ENCODE measurements at places on chromosomes 5 and 9.

- no peak for DNase-seq
Measured at GRCh38 chr9:96031916-96032534, 156.5 kb downstream of the ERCC6L2 start.

DNA sequence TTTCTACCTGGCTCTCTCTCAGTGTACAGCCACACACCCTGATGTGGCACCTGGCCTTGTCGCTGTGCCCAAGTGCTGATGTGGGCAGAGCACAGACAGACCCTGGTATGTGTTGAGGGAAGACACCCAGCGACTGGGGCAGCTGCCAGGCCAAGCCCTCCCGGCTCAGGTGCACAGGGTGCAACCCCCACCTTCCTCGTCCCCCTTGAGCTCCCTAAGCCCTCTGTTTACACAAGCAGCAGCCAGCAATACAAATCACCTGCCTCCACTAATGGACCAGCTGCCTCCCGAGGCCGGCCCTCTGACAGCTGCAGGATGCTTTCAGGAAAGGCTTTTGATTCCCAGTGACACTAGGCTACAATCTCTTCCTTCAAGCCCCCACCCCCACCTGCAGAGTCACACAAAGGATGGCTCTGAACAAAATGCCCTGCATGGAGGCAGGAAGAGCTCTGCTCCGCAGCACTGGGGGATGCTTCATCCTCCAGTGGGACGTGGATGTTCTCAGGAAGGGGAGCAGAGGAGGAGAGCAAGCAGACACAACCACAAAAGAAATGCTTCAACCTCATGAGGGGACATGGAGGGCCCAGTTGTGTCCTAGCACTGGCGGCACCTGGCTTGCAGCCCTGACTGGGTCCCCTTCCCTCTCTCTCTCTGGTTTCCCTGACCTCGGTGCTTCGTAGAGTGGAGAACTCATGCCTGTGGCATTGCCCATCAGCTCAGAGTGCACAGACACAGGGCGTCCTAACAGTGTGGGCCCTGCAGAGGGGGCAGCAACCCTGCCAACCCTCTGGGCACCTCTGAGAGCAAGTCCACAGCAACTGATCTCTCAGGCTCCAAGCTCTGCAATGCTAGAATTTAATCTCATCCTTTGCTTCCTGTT, 140.8 kb downstream of the BARX1 start:
- no peak for DNase-seq

- DNase-seq: no peak
Measured at GRCh38 chr5:173637340-173637739, 20.9 kb upstream of the BOD1 start.

GRCh38 chr5:78050888-78051287, 243.6 kb downstream of the AP3B1 start:
- peak; percentile 77 for DNase-seq

GRCh38 chr9:89780959-89781358, 176.1 kb downstream of the GADD45G start:
- no peak for DNase-seq

GRCh38 chr5:11268891-11269290, 507.9 kb upstream of the DAP start:
- DNase-seq: no peak

GRCh38 chr5:150513375-150514309, 5.7 kb downstream of the NDST1 start:
- no peak for DNase-seq

DNA sequence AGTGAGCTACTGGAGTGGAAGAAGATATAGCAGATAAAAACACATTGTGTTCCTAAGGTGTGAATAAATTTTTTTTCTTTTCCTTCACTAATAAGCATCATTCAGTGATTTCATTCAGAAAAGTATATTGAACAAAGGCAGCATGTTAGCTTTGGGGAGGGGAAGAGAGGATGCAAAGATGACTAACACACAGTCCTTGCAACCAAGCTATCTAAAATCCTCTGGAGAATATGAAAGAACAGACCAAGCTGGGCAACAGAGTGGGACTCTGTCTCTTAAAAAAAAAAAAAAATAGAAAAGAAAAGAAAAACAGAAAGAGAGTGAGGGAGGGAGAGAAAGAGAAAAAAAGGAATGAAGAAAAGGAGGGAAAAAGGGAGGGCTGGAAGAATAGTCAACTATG, 22.3 kb upstream of the OMD start:
- no peak for DNase-seq

GRCh38 chr5:142777099-142777498, 6.9 kb downstream of the ARHGAP26 start:
- no peak for DNase-seq

GRCh38 chr5:65926893-65927292, 518 bp downstream of the ERBIN start:
- DNase-seq: peak; percentile 26

Measured in iris pigment epithelial cell (primary cell).